ENCODE measurements at places on chromosomes 2 and 18.

GRCh38 chr2:182767578-182767977 is 51.5 kb downstream of the DNAJC10 start:
- no peak for DNase-seq

GRCh38 chr2:71148506-71149063 is 18.2 kb downstream of the MPHOSPH10 start:
- DNase-seq, result no peak

- peak; percentile 62 for DNase-seq
Observed at GRCh38 chr2:119823734-119824334, 64.1 kb downstream of the PTPN4 start.

- DNase-seq, result peak; percentile 60
Observed at GRCh38 chr18:60047556-60047955, 147.8 kb downstream of the PMAIP1 start.

DNA sequence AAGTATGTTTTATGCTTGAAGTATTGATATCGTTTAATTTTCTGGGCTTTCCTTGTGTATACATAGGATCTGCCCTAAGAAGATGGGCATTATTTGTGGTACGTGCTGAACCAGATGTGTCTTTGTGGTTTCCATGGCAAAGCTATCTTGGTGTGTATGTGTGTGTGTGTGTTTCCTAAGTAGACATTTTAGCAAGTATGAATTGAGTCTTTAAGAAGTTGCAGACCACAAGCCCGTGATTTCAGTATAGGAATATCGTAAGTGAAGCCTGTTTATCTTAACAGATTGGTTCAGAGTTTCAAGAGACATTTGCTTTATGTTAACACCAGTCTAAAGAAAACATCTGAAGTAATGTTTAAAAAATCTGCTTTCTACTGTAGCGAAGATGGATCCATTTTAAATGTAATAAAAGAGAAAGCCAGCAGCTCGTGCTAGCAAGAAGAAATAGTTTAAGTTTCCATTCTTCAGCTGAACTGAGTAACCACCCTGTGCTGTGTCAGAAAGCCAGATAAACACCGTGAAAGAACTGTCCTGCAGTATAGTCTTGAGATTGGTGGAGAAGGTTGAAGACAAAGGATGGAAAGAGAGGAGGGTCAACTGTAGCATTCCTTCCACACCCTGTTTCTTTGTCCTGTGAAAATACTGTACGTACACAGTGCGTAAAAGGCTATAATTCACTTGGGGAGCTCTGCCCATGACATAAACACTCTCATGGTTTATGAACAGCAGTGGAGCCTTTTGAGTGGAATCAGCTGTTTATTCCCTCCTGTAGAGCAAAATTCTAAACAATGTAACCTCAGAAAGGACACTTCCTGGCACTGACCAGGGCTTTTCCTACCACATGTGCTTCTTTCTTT is 91.9 kb upstream of the FOSL2 start:
- no peak for DNase-seq

DNA sequence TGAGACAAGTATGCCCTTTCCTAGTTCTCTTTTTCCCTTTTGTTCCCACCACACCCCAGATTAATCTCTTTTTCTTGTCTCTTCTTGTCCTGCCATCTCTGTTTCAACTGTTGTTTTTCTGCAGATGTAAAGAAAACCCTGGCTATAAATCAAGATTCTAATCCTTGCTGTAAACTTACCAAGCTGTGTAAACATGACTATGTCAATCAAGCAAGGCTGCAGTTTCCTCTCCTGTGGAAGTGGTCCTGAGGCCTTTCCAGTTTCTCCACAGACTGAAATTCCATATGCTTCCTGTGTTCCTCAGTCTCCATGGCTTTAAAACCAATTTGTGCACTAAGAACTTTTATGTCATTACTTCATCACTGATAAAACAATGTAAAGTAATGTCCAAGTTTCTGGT is 288.8 kb upstream of the PIK3C3 start:
- DNase-seq, result no peak

- DNase-seq, result no peak
Observed at GRCh38 chr2:128281852-128282245, 36.8 kb downstream of the HS6ST1 start.

DNA sequence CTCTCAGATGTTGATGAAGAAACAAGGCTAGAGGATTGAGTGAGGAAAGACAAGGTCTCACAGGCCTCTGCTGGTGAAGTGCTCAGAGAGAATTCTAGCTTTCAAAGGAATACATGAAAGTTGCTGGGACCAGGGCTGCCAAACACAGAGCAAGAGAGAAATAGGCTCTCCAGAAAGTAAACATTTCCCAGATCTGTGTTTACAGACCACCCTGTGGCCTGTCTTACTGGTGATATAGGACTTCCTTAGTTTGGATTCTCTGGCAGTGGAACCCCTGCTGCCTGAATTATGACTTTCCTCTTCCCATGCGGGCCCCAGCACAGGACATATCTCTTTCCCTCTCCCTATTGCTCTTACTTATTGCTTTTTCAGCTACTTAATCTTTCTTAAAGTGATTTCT is 64.5 kb downstream of the TACR1 start:
- no peak for DNase-seq

- DNase-seq, result no peak
Observed at GRCh38 chr2:217475791-217476190, 527.0 kb downstream of the TNS1 start.
